ENCODE measurements at places on chromosomes 2 and 18.

GRCh38 chr2:120221616-120222015 lies 1.6 kb downstream of the TMEM185B start:
- no peak for DNase-seq

GRCh38 chr2:227260041-227260440 lies 65.0 kb upstream of the MFF start:
- DNase-seq: no peak

DNA sequence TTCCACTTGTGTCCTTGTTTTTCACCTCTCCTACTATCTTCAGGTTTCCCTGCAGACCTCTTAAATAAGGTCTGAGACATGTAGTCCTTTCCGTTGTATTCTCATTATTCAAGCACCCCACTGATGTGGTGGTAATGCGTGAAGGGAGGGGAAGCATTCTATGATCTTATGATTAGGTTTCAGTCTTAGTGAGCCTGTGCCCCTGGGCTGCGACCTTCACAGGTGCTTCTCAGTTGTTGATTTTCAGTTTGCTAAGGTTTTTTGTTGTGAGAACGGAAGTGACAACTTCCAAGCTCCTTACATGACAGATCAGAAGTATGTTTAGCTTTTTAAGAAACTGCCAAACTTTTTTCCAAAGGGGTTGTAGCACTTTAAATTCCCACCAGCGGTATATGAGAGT lies 41.3 kb downstream of the VPS54 start:
- no peak for DNase-seq

DNA sequence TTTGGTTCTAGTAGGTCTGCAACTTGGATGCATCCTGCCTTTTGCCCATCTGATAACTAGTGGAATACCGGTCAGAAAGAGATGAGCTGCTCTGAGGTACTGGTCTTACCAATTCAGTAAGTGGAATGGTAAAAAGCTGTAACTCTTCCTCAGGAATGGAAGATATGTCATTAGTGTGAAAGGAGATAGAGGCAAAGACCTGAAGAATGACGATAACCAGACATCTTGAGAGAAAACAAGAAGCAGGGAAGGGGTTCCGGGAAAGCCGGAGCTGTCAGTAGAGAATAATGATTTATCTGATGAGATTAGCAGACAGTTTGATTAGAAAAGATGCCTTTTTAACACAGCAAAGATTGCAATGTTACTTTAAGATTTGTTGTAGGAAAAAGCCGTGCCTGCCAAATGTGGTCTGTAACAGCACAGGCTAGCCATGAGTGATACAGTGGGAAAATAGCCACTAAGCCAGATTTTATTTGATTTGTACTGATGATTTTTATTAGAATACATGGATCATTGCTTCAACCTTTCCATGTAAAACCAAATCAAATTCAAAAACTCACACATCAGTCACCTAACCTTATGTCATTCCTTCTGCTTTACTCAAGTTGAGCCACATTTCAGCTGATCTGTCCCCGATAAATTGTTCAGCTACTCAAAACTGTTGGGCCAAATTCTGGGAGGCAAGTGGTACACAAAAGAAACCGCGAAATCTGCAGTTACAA lies 110.0 kb downstream of the TCF4 start:
- no peak for DNase-seq

DNA sequence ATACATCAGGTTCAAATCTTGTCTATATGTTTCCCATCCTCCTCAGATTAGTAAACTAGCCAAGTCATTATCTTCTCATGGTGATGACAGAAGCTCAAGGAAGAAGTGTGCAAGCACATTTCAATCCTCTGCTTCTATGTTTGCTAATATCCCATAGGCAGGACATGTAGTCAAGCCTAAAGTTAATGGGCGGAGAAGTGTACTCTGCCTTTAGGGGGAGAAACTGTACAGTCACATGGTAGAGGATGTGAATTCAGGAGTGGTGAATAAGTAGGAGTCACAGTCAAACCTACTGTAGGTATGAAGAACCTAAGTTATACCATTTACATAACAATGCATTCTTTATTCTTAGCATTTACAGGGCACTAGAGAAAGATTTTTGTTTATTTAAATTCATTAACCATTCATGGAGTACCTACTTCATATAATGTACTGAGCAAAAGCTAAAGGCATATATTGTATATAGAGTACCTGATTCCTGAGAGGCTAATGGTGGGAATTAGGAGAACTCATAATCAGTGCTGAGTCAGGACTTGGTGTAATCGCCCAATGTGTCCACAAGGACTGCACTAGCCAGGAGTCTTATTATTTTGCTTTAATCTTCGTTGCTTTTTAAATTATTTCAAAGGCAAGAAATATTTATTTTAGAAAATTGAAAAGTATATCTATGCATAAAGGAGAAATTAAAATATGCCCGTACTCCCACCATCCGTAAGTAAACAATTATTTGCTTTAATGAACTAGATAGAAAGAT lies 394.3 kb upstream of the ETAA1 start:
- DNase-seq: no peak

DNA sequence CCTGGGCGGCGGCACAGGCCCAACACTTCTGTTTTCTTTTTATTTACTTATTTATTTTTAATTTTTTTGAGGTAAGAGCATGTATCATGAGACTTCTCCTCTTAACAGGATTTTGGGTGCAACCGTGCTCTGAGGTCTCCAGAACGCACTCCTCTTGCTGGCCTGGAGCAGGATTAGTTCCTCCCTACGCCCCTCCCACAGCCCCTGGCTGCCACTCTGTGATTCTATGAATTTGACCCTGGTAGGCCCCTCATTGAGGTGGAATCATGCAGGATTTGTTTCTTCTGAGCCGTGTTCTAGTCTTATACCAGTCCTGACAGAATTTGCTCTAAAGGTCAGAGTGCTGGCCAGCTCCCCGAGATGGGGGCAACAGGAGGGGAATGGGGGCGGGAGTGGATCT lies 106.5 kb upstream of the HS6ST1 start:
- DNase-seq: no peak

DNA sequence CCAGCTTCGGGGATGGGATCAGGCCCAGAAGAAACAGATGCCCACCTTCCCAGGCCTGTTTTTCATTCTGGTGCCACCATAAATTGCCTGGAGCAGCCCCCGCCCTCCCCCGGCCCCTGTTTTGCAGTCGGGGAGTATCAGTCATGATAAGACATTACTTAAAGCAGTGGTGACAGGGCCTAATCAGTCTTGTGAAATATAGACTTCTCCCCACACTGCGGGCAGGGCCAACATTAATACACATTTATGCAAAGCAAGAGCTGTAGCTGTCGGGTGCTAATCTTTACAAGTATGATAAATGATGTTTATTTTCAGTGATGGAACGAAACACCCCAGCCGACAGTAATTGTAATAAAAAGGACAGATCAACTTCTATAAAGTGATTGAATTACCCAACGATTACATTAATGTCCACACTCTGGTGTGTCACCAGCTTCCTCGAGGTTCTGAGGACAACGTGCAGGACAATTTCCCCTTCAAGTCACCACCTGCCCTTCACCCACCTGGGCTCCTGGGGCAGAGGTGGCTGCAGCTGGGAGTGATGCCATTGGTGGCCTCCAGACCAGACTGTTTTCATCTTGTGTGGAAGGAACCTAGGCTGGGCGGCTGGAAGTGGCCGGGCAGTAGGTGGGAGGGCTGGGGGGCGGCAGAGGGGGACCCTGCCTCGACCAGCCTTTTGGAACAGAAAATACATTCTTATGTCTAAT lies 226.0 kb downstream of the TFCP2L1 start:
- DNase-seq: no peak

DNA sequence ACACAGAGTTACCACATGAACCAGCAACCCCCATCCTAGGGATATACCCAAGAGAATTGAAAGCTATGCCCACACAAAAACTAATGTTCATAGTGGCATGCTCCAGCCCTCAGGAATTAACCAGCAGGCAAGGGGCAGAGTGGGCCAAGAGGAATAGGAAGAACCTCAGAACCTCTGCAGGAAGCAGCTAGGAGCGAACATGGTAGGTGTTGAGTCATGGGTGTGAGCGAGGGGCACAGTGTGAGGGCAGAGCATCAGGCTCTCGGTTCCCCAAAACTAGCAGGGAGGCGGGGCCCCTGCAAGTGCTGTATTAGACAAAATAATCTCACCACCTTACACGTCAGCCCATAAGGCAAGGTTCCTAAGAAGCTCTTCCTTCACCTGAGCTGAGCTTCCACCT lies 5.6 kb upstream of the RUFY4 start:
- DNase-seq: no peak

DNA sequence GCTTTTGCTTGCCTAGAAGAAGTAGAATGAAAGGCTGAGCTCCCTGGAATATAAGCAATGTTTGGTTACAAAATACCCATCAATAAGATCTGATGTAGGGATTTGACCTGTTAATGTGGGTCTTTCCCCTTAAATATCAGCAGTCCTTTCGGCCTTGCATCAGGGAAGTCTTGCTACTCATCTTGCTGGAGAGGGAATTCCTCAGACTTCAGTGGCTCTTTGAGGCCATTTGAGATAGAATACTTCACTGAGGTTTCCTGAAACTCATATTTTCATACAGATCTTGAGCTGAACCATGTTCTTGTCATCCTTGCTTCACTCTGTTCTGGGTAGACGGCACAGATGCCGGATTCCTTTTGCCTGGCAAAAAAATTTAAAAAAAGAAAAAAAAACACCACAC lies 3.9 kb downstream of the TWIST2 start:
- no peak for DNase-seq

DNA sequence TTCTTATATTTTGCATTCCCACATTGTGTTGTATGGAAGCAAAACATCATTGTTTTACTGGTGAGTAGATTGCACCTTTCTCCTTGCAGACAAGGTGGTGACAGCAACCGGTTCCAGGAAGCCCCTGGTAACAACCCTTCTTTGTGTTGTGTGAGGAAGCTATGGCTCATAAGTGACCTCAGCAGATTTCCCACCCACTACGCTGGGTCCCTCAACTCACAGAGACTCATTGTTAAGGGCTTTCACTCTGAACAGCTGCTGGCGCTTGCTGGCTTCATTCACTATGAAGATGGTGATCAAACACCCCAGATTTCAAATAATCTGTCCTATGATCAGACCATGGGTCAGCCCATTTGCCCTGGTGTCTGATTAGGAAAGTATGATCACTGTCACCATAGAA lies 53.4 kb downstream of the WIPF1 start:
- DNase-seq: no peak

GRCh38 chr2:133940134-133940533 lies 313.7 kb upstream of the MGAT5 start:
- no peak for DNase-seq

GRCh38 chr2:74307720-74308119 lies 35.5 kb downstream of the SLC4A5 start:
- DNase-seq: no peak

DNA sequence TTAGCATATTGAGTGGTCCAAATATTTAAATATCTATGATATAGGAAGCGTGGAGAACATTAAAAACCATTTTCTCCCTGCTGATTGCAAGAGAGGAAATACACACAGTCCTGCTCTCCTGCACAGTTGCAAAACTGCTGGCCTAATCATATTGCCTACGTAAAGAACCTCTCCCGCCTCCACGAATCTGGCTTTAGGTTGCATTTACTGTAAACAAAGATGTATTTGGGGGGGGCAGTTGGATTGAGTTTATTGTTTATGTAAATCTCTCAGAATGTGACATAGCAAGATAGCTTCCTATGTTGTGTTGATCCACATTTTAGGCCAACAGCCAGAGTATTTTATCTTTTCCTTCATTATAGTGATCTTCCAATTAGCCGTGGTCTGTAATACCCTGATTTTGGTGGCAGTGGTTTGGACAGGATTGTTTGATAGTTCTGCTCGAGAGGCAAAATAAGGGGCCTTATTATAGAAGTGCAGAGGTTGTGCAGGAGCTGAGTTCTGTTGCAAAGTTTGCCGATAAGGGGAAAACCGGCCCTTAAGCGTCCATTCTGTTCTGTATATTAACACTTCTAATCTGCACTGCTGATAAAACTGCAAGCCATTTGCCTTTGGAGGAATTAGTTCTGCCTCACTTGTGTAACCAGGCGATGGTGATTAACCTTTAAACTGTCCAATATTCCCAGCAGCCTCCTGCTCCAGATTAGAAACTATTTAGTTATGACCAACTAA lies 101.6 kb upstream of the SIX3 start:
- no peak for DNase-seq

- no peak for DNase-seq
Observed at GRCh38 chr2:2503864-2504418, 172.9 kb upstream of the MYT1L start.

DNA sequence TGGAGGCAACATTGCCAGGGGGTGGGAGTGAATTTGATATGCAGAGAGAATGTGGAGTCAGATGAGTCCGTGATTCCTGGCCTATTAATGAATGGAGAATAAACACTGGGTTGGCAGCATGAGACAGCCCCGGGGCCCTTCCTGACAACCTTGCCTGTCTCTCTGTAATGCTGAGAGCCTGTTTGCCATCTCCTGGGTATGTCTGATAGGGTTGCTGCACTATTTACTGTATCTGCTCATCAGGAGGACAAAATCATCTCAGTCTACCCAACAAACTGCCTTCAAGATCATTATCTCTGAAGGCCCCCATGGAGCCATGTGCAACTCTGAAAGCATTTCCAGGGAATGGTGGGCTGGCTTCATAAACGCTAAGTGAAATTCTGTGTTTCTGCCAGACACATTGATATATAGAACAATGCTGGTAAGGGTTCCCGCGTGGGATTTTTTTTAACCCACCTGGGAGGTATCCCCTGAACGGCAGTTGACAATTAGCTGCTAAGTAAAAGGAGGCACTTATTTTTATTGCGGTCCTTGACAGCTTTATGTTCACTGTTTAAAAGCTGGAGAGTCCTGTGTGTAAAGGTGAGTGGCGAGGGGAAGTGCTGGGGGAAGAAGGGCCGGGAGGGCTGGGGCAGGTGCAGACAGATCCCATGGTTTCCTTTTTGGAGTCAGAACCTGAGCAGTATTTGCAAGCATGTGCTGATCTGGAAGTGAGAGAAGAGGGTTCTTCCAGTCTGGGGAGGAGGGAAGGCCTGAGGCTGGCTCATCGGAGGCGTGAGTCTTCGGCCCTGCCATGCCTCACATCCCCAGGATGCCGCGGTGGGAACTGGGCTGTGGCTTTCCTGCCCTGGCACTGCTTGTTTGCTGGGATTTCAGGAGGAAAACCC lies 64.8 kb downstream of the ARHGAP25 start:
- no peak for DNase-seq

- DNase-seq: no peak
Observed at GRCh38 chr2:119377993-119378345, 11.2 kb downstream of the DBI start.

- no peak for DNase-seq
Observed at GRCh38 chr2:47917276-47917961, 11.1 kb upstream of the FBXO11 start.

DNA sequence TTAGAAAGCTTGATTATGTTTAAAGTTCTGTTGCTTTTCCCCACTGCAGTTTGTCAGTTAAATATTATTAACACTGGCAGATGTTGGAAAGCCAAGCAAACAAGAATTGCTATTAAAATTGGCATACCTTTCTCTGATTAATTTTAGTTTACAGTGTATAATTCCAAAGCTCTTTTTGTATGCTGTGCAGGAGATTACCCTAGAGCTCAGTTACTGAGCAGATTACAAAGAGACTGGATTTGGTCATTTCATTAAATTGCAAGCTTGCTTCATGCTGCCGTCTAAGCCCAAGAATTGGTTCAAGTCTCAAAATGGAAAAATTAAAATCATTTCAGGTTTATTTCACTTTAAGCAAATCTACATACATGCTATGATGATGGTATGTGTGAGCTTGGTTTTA lies 2.3 kb downstream of the ASAP2 start:
- no peak for DNase-seq

GRCh38 chr2:210086292-210086691 lies 83.9 kb downstream of the RPE start:
- no peak for DNase-seq

- no peak for DNase-seq
Observed at GRCh38 chr2:127255146-127255545, 35.0 kb upstream of the CYP27C1 start.
